ENCODE measurements at places on chromosomes 4 and X.

DNA sequence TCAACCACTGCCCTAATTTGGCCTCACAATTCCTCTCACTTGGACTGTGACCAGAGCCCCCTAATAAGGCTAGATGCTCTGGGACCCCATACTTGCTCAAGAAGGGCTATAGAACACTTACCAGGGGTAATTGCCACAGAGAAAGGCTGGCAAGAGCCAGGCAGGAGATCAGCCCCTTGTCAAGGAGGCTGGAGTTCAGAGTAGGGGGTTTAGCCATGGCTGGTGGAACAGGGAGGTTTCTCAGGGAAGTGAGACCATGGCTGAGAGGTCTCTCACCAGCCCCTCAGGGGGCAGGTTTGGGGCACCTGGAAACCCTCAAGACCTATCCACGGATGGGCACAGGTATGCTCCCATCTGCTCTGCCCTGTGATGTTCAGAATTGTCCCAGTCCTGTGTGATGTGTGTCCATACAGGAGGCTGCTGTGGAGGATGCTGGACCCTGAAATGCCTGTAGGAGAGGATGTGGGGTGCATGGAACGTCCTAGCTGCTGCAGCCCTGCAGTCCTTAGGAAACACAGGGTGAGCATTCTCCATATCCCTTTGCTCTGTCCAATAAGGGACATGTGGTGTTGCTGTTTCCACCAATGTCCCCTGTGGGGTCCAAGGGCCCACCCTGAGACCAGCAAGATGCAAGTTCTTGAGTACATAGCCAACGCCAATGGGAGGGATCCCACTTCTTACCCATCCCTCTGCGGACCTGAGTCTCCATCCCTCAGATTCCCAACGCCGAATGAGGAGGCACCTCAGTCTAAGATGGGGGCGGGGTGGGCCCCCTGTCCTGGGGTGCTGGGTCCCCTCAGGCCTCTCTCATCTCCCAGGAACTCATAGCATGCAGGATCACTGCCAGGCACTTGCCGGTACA lies 16.4 kb upstream of the HSFX1 start:
- DNase-seq = no peak

- DNase-seq = no peak
Observed at GRCh38 chrX:129540722-129541184, 694 bp downstream of the OCRL start.

DNA sequence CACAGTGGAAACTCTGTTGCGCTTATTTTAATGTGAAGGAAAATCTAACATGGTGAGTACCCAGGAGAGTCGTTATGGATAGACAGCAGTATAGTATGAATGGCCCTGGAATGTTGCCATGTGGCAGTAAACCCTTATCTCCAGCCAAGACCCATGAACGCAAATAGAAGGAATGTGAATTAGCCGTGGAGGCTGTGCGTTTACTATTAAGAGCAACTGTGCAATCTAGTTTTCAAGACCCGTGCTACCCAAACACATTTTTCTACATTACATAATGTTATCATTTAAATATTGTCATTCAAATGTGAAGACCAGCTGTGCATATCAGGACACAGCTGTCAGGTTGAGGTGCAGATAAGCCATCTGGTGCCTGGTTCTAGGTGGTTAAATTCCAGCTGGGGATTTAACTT lies 13.3 kb upstream of the AGA start:
- DNase-seq = no peak

DNA sequence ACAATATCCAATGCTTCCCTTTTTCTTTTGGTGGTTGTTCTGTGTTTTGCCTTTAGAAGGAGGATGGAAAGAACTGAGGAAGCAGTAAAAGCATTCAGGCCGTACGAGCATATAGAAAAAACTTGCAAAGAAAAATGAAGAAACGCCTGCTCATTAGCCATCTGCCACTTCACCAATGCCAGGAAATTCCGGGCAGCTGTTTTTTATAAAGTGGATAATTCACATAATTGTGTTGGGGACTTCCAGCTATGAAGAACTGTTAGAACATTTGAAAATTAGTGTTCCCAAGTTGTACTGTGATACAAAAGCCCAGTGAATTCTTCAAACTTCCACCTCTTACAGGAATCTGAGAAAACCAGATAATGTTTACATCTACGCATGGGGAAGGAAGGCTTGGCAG lies 11.7 kb downstream of the RELL1 start:
- no peak for DNase-seq

GRCh38 chr4:163332526-163333406 lies at the start of gene NPY1R:
Gene NPY1R (minus strand): TSS chr4:163332596. CDS start chr4:163326554, 6,042 bp downstream.
- peak; percentile 20 for DNase-seq

GRCh38 chr4:81256059-81256970 lies 41.3 kb upstream of the PRKG2 start:
- DNase-seq = no peak

DNA sequence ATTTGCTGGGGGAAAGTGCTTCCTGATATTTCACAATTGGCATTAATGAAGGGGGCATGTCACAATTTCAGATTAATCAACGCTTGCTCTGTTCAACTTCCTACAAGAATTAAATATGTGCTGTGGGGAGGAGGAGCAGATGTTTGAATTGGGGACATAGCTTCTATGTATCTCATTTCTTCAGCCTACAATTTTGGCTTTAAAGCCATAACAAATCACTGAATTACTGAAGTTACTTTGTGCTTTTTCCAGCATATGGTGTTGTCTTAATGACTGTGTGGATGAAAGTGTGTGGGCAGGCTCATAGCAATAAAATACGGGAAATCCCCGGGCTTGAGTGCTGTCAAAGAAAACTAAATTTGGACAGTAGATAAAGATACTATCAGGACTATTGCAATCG lies 813 bp downstream of the TLR7 start:
- DNase-seq = no peak

DNA sequence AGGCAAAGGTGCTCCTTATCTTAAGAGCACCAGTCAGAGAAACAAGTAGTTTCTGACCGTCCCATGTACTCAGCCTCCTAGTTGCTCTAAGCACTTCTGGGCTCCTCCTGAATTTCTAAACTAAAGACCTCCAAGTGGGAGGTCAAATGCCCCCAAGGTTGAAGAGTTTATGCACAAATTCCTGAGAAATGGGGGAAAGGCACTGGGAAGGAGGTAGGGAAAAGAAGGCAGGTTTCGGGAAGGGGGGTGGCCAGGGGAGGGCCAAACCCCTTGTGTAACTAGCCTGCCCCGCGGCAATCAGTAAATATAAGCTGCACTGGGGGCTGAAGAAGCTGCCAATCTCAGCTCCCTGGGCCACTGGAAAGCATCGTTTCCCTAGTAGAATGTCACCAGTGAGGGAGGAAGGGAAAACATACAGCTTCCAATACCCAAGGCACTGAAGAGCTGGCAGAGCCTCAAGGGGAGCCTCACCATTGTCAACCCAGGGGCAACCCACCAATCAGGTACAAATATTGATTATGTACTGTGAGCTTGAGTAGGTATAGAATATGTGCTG lies 3.4 kb downstream of the FOXO4 start:
- DNase-seq = no peak

Data from SHP77 treated with DMSO at 0.1 percent for 48 hours (cell line).